ENCODE measurements at places on chromosomes 5 and 9.

DNA sequence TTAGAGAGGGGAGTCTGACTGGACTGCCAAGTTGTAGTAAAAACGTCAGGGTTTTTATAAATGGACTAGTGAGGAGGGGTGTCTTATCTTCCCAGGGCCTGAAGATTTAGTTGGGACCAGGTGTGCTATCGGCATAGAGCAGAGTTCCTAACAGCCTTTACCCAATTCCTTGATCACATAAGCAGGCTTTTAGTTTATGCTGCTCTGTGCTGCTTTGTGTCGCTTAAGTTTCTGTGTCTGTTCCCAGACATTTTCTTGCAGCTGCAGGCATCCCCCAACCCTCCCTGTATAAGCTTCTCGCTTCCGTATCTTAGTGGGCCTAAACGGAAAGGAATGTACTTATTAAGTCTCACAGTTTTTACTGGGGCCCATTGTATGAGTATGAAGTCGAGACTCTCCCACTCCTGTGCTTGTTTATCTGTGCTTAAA is 2.6 kb upstream of the SMC5 start:
- DNase-seq = no peak

GRCh38 chr5:96509316-96509715 is 76.3 kb upstream of the PCSK1 start:
- no peak for DNase-seq

DNA sequence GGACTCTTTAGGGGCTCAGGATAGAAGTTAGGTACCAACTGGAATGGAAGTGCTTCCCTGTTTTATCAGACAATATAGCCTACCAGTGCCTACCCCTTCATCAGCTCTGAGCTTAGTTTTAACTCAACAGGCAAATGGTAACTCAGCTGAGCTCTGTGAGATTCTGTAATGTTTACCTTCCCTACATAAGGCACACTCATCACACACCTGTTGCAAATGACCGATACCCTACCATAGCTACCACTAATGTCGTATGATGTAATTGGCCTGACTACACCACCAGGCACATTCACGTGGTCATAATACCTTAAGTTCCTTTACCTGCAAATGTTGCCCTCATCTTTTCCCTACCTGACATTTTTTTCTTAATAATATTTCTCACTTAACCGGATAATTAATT is 254.8 kb downstream of the ADGRV1 start:
- DNase-seq = no peak

DNA sequence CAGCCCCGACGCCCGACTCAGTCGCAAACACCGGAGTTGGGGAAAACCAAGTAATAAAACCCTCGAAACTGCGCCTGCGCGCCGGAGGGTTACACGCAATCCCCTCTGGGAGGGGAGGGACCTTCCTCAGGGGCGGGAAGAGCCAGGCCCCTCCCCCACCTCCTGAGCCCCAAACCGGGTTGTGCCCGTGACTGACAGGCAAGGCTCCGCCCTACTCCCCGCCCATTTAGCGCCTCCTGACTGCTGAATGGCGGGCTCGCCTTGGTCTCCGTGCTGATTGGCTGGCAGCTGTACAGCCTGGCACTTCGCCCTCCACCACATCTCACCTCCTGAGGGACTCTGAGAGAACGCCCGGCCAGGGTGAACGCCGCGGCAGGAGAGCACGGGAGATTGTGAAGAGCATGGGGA is at the start of gene PRDM9:
Gene PRDM9 (plus strand): TSS at position 332 of the 408 bp plus-strand sequence. CDS start 1,425 bp downstream, outside the sequence.
- DNase-seq = peak; percentile 96

- DNase-seq = no peak
Observed at GRCh38 chr9:36132086-36132485, 4.4 kb upstream of the GLIPR2 start.

All from NCI-H1105 treated with DMSO at 0.1 percent for 48 hours (cell line).